ENCODE measurements at places on chromosomes 7 and 10. TPM values are rescaled to one million over a fixed set of nuclear protein-coding genes. Genes with fewer than 3 reads are reported as not detected.

The MTG1 gene
- 19.2 TPM for total RNA-seq

The PRPS1L1 gene
- total RNA-seq: not detected

The FOXP2 gene
- 0.08 TPM for total RNA-seq

The WASHC2C gene
- 35.6 TPM for total RNA-seq

The RELN gene
- 0.08 TPM for total RNA-seq

The NCF1 gene
- not detected for total RNA-seq

The GRID2IP gene
- not detected for total RNA-seq

The FAM237B gene
- not detected for total RNA-seq

The SRGN gene
- 41.5 TPM for total RNA-seq

The TMEM229A gene
- total RNA-seq: 0.23 TPM

The TMEM236 gene
- not detected for total RNA-seq

The ENTPD1 gene
- total RNA-seq: 1.2 TPM

The NAT16 gene
- not detected for total RNA-seq

The LRRTM3 gene
- not detected for total RNA-seq

The SYPL1 gene
- total RNA-seq: 27.4 TPM

The PLPP4 gene
- total RNA-seq: 3.2 TPM

The UCN3 gene
- not detected for total RNA-seq

The OR2A1 gene
- total RNA-seq: 0.08 TPM

The CNTNAP2 gene
- not detected for total RNA-seq

The EGR2 gene
- 0.15 TPM for total RNA-seq

The OPALIN gene
- not detected for total RNA-seq

The SERPINE1 gene
- total RNA-seq: 1,526 TPM

The NPTX2 gene
- total RNA-seq: 6.0 TPM

The ACTA2 gene
- total RNA-seq: 480 TPM

The REPIN1 gene
- 37.5 TPM for total RNA-seq

The TAS2R4 gene
- 0.70 TPM for total RNA-seq

The GFRA1 gene
- total RNA-seq: 0.35 TPM

The RBP3 gene
- under 0.01 TPM for total RNA-seq

The HOXA1 gene
- not detected for total RNA-seq

The SYCE1 gene
- not detected for total RNA-seq

The SPDYE9 gene
- not detected for total RNA-seq

The CLEC2L gene
- total RNA-seq: not detected

The EPHB6 gene
- 9.9 TPM for total RNA-seq

The PPP2R2D gene
- 25.6 TPM for total RNA-seq

The INTS15 gene
- total RNA-seq: 5.9 TPM
